ENCODE measurements at places on chromosomes 6 and 20. TPM values are rescaled to one million over a fixed set of nuclear protein-coding genes. Genes with fewer than 3 reads are reported as not detected.

DNA sequence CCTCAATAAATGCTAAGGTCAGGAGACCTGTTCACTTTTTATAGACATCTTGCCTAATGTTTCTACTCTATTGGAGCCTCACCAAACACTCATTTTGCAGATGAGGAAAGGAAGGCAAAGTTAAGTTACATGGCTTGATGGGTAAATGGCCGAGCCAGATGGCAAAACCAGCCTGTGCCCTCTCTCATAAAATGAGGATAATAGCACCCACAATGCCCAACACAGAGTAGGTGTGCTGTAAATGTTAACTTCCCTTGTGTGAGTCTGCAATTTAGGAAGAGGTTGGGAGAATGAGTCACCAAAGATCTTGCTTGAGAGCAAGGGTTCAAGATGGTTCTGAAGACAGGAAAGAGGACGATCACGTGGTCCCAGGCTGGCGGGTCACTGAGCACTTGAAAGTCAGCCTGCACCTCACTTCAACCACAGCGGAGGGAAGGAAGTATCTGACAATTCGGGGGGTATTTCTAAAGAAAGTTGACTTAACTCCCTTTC, 3.3 kb downstream of the KCNK5 start:
- no peak for DNase-seq

DNA sequence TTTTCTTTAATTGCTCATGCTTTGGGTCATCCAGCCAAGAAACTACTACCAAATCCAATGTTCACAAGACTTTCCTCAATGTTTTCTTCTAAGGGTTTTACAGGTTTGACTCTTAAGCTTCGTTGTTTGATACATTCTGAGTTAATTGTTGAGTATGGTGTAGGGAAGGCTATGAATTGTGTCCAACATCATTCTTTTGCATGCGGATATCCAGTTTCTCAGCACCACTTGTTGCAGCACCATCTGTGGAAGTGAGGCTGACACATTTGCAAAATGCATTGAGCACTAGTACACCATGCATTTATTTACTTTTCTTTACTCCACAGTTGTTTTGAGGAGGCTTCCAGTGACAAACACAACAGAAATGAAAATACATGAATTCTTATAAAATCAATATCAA, 17.2 kb downstream of the MICA start:
- no peak for DNase-seq

GRCh38 chr6:163415620-163416556, 1.4 kb downstream of the QKI start:
- DNase-seq, result no peak

DNA sequence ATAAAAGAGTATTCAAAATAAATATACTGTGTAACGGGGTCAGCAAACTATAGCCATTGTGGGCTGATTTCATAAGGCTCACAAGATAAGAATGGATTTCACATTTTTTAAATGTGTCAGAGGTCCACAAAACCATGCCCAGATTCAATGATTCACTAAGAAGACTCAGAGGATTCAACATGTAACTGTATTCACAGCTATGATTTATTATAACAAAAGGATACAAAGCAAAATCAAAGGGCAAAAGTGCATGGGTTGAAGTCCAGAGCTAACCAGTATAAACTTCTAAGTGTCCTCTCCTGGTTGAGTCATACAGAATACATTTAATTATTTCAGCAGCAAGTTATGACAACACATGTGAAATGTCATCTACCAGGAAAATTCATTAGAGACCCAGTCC, 49.2 kb downstream of the TBC1D32 start:
- DNase-seq, result no peak

The DYNLT2 gene
- 2.8 TPM for total RNA-seq

- no peak for DNase-seq
These were observed 1.9 kb downstream of the EDN1 start for GRCh38 chr6:12291839-12292604.

The SIRPA gene
- total RNA-seq, result 10.7 TPM

The SFT2D1 gene
- 30.4 TPM for total RNA-seq

DNA sequence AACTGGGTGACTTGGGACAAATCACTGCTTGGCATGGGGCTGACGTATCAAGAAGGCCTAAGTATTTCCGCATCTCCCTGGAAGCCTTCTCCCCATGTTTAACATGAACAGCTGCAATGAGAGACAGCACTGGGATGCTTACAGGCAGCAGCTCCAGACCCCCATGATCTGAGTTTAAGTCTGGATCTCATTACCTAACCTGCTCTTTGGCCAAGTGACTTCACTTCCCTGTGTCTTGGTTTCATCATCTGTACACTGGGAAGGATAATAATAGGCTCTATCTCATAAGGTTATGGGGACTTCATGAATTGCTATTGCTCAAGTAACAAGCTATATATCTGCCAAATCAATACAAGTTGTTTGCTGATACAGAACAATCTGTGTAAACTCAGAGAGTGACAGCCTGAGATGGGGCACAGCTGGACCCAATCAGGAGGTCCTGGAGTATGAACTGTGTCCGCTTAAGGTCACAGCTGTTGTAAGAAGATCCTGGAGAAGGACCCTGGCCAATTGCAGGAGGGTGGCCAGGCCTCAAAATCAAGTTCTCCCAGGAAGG, 56.0 kb downstream of the TGM2 start:
- DNase-seq, result no peak

The IL17F gene
- not detected for total RNA-seq

DNA sequence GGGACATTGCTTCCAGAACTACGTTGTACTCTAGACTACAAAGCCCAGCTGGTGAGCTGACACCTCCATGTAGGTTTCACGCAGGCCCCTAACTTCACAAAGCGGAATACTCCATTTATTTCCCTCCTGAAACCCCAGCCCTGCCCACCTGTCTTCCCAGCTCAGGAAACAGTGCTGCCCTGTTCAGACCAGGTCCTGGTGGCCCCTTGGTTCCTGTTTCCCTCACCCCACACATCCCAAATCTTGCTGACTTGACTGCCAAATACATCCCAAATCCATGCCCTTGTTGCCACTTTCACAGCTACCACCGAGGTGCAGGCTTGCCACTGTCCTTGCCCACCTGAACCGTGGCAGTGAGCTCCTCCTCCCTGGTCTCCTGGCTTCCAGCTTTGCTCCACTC, 113.1 kb upstream of the PTPN1 start:
- no peak for DNase-seq

- no peak for DNase-seq
These were observed 29.0 kb downstream of the NFATC2 start for GRCh38 chr20:51513545-51513944.

The SCRT2 gene
- total RNA-seq, result 4.1 TPM

DNA sequence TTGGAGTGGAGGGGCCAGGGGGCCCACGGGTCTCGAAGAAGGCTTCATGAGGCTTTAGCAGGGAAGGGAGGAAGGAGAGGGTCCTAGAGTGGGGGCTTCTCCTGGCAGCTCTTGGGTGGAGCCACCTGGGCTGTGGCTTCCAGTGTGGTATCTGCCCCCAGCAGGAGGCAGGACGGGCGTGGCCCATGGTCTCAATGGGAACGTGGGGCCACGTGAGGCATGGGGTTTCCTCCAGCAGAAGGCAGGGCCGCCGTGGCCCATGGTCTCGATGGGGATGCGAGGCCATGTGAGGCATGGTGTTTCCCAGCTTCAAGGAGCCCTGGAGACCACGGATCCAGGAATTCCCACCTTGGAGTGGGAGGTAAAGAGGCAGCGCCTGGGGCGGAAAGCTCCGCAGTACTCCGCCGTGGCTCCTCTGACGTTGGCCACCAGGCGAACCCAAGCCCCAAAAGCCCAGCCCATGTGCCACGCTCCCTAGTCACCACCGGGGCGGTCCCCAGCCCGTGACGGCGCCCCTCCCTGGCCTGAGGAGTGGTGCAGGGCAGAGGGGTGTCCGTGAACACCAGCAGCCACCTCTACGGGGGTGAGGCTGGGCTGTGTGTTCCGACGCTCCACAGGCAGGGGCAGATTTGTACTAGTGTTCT, 62.0 kb upstream of the GATA5 start:
- DNase-seq, result no peak

The SIRPB2 gene
- not detected for total RNA-seq

GRCh38 chr6:161353208-161353613, 79.3 kb upstream of the AGPAT4 start:
- no peak for DNase-seq

The STMN3 gene
- 101 TPM for total RNA-seq

The EMILIN3 gene
- 7.5 TPM for total RNA-seq

The PSORS1C1 gene
- total RNA-seq, result not detected

DNA sequence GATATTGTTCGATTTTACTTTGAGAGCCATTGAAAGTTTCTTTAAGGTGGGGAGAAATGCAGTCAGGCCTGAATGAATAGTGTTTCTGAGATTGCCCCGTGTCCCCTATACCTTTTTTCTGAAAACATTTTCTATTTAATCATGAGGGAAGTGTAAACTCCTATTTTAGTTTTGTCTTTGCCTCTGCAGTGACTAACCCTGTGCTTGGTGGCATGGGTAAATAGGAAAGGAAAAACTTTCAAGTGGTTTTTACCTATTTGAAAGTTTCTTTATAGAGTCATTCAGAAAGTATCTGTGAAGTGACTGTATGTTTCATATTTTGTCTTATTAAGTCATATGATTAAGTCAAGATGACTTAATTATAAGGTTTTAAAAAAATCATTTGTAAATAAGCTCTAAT, 14.5 kb downstream of the SNRNP48 start:
- DNase-seq, result no peak

GRCh38 chr20:48889140-48889790, 32.2 kb upstream of the ARFGEF2 start:
- DNase-seq, result no peak

DNA sequence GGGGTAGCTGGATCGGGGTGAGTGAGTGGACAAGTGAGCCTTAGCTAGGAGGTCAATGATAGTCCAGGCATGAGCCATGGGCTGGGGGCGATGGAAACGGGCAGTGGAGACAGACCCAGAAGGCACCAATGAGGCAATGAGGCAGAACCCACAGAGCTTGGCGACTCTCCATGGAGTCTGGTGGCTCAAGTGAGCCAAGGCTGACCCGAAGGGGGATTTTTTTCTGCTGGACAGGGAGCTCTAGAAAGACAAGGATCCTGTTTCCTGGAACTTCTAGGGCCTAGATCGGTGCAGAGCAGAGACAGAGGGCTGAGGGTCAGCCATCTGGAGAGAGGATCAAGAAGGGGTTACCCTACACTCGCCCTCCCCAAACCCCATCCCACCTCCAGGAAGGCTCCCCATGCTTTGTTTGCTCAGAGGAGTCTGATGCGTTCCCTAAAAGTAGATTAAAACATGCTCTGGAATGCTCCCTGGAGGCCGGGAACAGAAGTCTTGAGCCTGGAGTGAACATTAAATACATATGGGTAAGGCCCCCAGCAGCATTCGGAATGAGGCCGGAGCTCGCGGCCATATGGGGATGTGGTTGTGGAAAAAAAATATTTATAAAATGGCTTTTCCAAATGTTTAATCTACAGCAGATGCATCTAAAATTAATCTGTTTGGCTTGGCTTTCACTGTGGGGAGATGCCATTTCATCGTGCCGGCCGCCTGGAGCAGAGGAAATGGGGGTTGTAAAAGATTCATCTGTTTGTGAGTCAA, 237.8 kb upstream of the PMEPA1 start:
- DNase-seq, result no peak

The MAS1 gene
- not detected for total RNA-seq

The MYCT1 gene
- not detected for total RNA-seq

DNA sequence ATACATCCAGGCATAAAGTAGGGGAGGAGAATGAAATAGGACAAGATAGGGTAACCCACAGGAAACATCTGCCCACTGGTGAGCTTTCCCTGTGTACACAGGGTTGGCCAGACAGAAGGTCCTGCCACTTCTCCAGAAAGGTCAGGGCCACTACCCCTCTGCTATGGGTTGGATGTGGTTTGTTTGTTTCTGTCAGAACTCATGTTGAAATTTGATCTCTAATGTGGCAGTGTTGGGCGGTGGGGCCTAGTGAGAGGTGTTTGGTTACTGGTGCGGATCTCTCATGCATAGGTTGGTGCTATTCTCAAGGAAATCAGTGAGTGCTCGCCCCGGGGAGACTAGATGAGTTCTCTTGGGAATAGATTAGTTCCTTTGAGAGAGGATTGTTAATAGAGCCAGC, 15.6 kb upstream of the MAS1 start:
- no peak for DNase-seq

The MEI4 gene
- total RNA-seq, result 0.44 TPM

The CD2AP gene
- total RNA-seq, result 12.5 TPM

- no peak for DNase-seq
These were observed 5.6 kb upstream of the CEP85L start for GRCh38 chr6:118656847-118657451.

GRCh38 chr20:44022464-44022863, 107.8 kb downstream of the TOX2 start:
- DNase-seq, result no peak

The RHAG gene
- not detected for total RNA-seq

The SIRPG gene
- not detected for total RNA-seq

DNA sequence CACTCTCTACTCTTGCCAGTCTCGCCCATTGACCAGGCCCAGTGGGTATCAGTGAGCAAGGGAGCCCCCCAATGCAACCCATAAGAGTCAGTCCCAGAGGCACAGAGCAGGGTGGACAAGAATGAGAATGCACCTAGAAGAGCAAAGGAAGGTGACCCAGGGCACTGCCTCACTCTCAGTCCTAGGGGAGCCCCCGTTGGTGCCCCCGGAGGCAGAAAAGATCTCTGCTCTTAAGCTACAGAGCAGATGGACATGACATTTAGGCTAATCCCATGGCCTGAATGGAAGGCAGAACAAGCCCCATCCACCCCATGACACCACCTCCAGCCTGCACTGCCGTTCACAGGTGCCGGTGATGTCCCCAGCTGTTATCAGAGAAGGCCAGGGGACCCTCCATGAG, 50.7 kb upstream of the PLEKHG1 start:
- no peak for DNase-seq

- DNase-seq, result no peak
These were observed 44.4 kb downstream of the DSTN start for GRCh38 chr20:17614176-17614811.

GRCh38 chr6:127198549-127198948, 68.1 kb upstream of the RNF146 start:
- DNase-seq, result no peak

DNA sequence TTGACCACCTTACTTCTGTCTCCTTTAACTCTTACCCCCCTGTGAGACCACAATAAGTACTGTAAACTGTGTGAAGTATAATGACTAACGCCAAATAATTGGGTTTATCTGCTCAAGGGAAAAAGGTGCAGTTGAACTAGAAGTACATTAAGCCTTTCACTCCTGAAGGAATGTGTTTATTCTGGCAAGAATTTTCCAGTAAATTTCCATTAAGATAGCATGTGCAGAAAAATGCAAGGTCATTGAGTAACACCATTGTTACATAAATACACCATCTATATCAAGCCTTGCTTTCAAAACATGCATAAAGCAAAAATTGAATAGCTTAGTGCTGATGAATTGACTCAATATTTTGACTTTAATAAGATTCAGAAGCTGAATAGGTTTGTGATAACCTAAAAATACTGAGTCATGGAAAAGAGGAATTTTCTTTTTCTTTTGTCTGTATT, 65.4 kb downstream of the ARHGAP18 start:
- no peak for DNase-seq

The GPX5 gene
- total RNA-seq, result not detected

- DNase-seq, result no peak
These were observed 133.1 kb downstream of the SOX4 start for GRCh38 chr6:21726676-21727075.

The GPLD1 gene
- 4.7 TPM for total RNA-seq

DNA sequence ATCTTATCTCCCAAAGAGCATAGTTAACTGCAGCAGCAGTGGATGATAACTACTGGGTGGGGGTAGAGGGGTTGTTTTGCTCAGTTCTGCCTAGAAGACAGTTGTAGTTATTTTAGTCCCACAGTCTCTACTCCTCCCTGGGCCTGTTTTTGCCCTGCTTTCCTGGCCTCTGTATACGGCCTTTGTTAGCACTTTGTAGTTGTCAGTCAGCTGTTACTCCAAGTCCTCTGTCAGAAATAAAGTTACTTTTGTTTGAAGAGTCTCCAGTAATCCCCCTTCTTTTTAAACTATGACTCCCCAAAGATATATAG, 113.9 kb downstream of the SLC16A10 start:
- no peak for DNase-seq

All from neural crest cell (in vitro differentiated cells).